ENCODE measurements at places on chromosomes 7 and 10.
A peak's percentile ranks its signal among the peaks of the same experiment; 100 is the strongest.

GRCh38 chr10:60823324-60823723 lies 45.0 kb downstream of the CDK1 start:
- no peak for DNase-seq

DNA sequence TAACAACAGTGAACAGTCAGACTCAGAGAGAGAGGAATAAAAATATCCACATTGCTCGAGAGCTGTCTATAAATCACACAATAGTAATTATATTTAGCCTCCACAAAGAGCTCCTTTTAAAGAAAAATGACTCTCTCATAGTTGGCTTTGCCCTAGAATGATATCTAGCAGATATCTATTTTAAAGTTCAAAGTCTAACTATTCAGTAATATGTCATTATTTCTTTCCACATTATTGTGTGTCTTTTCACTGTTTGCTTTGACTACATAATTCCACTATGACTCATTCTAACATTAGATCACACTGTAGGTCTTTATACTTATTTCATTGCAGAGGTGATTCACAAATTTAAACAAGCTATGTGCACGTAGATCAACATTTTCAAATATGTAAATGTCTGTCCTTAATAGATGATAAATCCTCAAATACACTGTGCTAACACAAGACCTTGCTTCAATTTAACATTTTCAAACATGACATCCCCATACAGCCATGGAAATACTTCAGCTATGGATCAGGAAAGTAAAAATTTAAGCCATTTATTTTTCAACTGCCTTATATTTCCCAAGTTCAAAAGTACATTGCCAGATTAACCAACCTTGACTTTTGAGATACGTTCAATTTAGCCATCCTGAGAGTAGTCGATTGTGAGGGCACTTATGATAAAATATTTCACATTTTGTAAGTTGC lies 99.9 kb upstream of the AKR1E2 start:
- no peak for DNase-seq

GRCh38 chr10:84415539-84416244 lies 87.3 kb downstream of the CCSER2 start:
- DNase-seq = no peak

DNA sequence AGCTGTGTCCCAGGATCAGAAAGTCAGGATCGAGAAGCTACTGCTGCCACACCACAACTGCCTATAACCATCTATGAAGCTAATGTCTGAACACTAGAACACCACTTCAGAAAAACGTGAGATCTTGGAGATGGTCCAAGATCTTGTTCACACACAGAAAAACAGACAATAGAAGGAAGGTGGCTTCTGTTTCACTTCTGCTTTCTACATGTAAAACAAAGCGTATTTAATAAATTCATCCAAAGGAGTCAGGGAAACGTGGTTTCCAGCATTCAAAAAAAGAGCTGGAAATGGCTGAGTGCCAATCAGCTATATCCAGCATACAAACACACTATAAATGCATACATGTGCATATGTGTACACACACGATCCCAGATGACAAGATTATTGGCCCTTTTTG lies 70.2 kb upstream of the CCDC71L start:
- DNase-seq = no peak

DNA sequence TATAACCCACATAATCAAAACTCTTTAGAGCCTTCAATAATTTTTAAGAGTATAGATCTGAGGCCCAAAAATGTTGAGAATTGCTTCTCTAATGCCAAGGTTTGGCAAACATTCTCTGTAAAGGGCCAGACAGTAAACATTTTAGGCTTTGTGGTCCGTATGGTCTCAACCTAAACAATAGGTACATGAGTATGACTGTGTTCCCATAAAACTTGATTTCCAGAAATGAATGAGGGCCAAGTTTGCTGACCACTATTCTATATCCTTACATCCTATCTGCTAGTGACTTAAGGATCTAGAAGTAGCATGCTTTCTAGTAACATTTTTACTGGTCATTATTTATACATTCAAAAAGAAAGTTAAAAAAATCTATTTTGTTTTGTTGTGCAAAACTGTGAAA lies 58.9 kb downstream of the MPP7 start:
- no peak for DNase-seq

DNA sequence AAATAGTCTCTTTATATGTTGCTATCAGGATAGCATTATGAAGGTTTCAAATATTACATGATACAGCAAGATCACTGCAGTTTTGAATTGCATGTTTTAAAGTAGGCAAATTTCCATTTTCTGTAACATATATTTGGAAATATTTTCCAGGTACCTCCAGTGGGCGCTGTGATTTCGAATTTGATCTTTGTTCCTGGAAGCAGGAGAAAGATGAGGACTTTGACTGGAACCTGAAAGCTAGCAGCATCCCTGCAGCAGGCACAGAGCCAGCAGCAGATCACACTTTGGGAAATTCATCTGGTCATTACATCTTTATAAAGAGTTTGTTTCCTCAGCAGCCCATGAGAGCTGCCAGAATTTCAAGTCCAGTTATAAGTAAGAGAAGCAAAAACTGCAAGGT lies 299.0 kb downstream of the MALRD1 start:
- DNase-seq = peak; percentile 16

DNA sequence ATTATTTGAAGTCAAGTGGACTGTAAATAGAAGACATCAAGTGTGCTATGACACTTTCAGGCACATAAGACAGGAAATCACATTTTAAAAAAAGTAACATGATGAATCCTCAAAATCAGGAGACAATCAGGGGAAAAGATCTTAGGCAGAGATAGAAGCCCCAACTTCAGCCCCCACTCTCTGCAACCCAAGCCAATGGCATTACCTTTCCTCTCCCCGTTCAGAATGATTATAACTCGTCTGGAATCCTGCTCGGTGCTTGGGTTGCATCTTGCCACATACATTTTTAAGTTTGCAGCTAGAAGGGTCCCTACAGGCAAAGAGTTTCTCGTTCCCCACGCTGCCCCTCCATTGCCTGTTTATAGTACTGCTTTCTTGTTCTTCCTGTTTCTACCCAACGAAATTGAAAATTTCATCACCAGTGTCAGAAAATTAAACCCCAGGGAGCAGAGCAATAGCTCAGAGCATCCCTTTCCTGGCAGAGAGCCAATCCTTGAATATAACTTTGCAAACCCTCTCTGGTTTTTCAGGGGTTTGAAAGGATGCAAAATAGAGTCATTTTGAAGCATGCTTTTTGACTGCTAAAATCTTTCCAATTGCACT lies 260.5 kb upstream of the AOAH start:
- DNase-seq = no peak

GRCh38 chr10:57320416-57320815 lies 947.3 kb downstream of the IPMK start:
- no peak for DNase-seq

DNA sequence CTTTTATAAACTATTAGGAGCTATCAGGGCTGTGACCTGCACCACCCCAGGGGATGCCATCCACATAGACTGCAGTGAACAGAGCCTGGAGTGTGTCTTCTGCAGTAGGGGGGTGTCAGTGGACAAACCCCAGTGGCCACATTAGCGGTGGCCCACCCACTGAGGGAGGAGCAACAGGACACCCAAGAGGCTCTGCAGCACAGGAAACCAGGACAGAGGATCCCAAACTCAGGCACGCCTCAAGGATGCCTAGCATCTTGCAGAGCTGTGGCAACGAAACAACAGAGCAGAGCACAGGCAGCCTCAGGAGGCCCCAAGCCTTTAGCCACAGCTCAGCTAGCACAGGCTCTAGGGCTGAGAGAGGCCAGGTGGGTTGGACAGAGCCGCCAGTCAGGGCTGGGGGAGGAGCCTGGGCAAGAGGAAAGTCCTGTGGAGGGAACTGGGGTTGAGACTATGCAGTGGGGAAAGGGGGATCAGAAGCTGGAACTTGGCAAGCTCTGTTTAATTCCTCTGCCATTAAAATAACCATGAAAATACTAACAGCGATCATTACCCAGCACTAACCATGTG lies 53.8 kb downstream of the GRID1 start:
- no peak for DNase-seq

GRCh38 chr7:133696056-133696455 lies 431.1 kb upstream of the LRGUK start:
- DNase-seq = no peak

DNA sequence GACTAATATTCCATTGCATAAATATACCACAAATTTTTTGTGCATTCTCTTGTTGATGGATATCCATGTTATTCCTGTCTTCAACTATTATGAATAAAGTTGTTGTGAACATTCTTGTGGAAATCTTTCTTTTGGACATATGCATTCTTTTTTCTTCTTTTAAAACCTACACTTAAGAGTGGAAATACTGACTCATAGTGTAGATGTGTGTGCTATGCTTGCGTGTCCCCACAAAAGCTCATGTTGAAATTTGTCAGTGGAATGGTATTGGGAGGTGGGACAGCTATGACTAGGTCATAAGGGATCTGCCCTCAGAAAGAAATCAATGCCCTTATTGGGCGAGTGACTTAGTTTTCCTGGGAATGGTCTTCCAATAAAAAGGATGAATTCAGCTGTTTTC lies 203.6 kb upstream of the PRSS58 start:
- DNase-seq = no peak

GRCh38 chr7:96097835-96098234 lies 224.1 kb downstream of the SLC25A13 start:
- peak; percentile 46 for DNase-seq

- no peak for DNase-seq
Measured at GRCh38 chr10:31914370-31914769, 14.3 kb downstream of the ARHGAP12 start.

DNA sequence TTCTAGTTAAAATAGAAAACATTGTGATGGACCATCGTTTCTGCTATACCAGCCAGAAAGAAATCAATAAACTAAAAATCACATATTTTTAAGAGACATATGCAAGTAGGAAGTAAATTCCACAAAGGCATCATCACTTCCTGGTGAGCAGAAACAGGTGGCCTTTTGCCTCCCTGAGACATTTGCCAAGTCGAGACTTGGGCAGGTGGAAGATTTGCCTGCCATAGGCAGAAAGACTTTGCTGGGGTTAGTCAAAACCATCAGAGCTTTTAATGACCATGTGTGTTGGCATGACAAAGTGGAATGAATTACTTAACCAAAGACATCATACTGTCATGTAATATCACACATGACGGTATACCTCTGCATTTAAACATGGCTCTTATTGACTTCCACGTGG lies 66.0 kb upstream of the FGL2 start:
- DNase-seq = no peak

- DNase-seq = peak; percentile 82
Measured at GRCh38 chr7:155490697-155491628, 33.0 kb downstream of the EN2 start.

GRCh38 chr10:110181451-110181850 lies 26.0 kb upstream of the MXI1 start:
- no peak for DNase-seq

GRCh38 chr10:5618829-5619228 lies 47.6 kb downstream of the ASB13 start:
- no peak for DNase-seq

- DNase-seq = peak; percentile 69
Measured at GRCh38 chr7:73918926-73919693, 58.2 kb downstream of the TMEM270 start.

DNA sequence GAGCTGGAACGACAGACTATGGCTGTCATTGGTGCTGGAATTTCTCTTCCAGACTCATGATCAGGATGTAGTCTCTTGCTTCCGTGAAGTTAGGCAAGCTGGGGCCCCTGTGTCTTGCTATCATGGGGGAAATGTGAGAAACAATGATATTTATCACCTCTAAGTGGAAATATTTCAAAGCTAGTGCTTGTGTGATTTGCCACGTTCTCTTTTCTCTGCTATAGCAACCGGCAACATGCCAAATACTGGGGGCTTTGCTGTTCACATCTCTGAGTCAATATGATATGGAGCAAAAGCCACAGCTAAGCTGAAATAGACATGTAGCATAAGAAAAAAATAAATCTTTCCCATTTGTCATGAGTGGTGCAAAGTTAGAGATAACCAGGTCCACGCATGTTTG lies 668.2 kb upstream of the IGFBP3 start:
- DNase-seq = no peak

GRCh38 chr10:106941297-106942034 lies 223.0 kb downstream of the SORCS1 start:
- no peak for DNase-seq

- no peak for DNase-seq
Measured at GRCh38 chr7:20200361-20200760, 16.8 kb downstream of the MACC1 start.

- no peak for DNase-seq
Measured at GRCh38 chr7:18357691-18358090, 137.9 kb upstream of the HDAC9 start.

GRCh38 chr10:32210306-32211045 lies 136.5 kb downstream of the EPC1 start:
- peak; percentile 15 for DNase-seq

DNA sequence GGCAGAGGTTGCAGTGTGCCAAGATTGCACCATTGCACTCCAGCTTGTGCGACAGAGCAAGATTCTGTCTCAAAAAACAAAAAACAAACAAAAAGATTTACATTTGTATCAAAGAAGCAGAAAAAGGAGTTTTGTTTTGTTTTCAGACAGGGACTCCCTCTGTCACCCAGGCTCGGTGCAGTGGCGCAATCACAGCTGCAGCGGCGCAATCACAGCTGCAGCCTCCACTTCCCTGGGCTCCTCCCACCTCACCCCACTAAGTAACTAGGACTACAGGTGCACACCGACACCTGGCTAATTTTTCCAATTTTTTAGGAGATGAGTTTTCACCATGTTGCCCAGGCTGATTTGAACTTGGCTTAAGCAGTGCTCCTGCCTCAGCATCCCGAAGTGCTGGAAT lies 1.8 kb downstream of the ARMC10 start:
- DNase-seq = no peak

DNA sequence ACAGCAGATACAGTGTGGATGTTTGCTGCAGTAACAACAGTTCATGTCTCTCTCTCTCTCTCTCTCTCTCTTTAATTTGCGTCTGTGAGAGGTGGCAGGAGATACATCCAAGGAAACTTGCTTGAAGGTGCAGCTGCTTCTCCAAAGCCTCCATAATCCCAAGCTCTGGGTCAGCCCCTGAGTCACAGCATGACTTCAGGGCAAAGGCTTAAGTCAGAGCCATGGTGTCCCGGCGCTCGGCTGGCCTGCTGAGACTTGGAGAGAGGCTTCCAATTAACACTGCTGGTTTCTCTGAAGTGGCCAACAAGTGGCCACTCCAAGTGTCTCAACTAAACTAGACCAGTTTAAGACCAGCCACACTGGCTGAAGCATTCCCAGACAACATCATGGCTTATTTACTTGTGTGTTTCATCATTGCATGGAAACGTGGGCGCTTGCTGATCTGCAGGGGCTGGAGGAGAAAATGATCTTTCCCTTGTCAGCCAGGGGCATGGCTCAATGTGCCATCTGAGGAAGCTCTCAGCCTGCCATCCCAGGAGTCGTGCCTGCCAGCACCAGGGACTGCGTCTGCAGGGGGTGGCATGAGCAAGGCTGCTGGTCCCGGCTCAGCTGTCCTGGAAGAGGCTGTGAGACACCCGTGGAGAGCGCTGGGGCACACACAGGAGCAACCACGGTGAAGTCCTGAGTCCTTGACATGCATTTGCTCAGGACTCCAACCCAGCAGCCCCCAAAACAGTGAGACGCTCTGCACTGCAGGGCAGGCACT lies 254.2 kb downstream of the COBL start:
- no peak for DNase-seq

- peak; percentile 60 for DNase-seq
Measured at GRCh38 chr7:1229202-1229947, 3.3 kb upstream of the UNCX start.

Measured in eye (tissue), 1 donor.